ENCODE measurements at places on chromosomes 5 and 9.

- no peak for DNase-seq
These were observed 2.5 kb downstream of the RNF145 start for GRCh38 chr5:159206818-159207217.

GRCh38 chr5:171835066-171835465 is 49.4 kb downstream of the SMIM23 start:
- DNase-seq = no peak

GRCh38 chr5:32190095-32190494 is 16.0 kb upstream of the GOLPH3 start:
- peak; percentile 96 for DNase-seq

GRCh38 chr5:61347080-61347479 is 15.0 kb downstream of the ZSWIM6 start:
- DNase-seq = no peak

DNA sequence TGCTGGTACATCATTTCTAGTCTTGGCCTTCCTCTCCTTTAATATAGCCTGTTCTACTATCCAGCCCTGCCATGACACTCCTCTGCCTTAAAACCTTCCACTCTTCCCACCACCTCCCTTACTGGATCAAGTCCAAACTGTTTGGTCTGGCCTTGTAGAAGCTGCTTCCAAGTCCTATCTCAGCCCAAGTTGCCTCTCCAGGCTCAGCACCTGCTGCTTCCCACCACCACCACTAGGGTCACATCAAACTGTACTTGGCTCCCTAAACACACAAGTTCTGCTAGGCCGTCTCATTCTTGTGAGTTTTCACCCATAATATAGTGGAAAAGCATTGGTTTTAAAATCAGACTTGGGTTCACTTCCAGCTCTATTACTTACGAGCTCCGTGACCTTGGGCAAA is 1.4 kb downstream of the NDUFA8 start:
- DNase-seq = peak; percentile 40

DNA sequence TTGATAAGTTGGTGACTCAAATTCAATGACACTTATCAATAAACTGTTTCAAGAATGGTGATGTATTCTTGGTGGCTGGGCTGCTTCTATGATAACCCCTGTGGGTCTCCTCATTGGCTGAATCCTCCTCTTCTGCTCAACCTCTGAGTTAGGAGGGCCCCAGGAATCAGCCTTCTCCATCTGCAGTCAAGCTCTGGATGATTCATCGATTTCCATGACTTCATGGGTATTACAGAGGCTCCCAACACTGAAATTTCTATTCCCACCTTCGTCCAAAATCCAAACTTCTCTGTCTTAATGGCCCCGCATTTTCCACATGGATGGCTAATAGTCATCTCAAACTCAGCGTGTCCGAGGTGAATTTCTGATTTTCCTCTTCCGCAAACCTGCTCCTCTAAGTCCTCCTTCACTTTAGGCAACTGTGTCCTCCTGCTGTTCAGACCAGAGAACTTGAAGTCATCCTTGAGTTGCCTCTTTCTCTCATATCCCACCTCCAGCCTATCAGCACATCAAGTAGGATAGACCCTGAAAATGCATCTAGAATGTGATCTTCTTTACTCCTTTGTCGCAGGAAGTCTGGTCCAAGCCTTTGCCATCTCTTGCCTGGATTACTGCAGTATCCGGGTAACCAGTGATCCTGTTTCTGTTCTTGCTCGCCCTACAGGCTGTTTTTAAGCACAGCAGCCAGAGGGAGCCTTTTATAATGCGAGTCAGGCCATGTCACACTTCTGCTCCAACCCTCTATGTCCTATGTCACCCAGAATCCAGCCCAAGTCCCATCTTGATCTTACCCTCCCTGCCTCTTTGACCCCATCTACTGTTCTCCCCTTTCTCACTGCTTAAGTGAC is 41.4 kb upstream of the IL7R start:
- DNase-seq = no peak

GRCh38 chr9:69371001-69371400 is 46.0 kb downstream of the ENTREP1 start:
- no peak for DNase-seq

GRCh38 chr9:11618241-11618805 is 1005.5 kb upstream of the PTPRD start:
- no peak for DNase-seq
